ENCODE measurements at places on chromosomes 2 and 18. TPM values are rescaled to one million over a fixed set of nuclear protein-coding genes. Genes with fewer than 3 reads are reported as not detected.

DNA sequence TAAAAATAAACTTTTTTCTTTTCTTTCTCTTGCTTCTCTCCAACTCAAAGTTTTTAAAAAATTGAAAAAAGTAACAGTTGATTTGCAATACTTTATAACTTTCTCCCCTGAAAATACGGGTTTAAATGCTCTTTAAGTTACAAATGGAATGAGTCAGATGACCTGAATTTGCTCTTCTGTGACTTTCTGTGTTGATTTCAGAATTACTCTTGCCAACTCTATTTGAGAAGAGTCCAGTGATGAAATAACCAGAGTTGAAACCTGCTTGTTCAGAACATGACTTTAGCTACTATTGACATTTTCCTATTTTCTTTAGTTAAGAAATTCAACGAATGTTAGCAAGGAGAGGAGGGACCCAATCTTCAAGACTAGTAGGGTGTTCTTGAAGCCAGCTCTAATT is 146.1 kb upstream of the ZSWIM2 start:
- DNase-seq = no peak

DNA sequence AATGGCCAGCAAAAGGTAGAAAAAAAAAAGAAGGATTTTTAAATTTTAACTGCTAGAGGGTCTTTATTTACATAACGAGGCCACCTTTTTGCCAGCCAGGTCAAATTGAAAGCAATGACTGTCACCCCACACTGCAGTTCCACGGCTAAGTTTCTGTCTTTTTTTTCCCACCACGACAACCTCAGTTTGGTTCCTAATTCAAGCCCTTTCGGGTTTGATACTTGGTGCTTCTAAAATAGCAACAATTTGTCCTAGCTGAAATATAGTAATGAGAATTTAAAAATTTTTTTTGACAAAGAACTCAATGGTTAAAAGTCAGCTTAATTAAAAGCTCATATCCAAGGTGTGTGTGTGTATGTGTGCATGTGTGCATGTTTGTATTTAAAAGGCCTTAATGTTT is 16.4 kb upstream of the NMS start:
- DNase-seq = no peak

- no peak for DNase-seq
Observed at GRCh38 chr18:80159713-80160636, 50.9 kb downstream of the ADNP2 start.

GRCh38 chr2:152106464-152106863 is 7.6 kb upstream of the CACNB4 start:
- DNase-seq = no peak

- DNase-seq = no peak
Observed at GRCh38 chr2:138866797-138867196, 86.6 kb upstream of the NXPH2 start.

GRCh38 chr2:104870100-104870975 is 16.4 kb downstream of the POU3F3 start:
- DNase-seq = no peak

DNA sequence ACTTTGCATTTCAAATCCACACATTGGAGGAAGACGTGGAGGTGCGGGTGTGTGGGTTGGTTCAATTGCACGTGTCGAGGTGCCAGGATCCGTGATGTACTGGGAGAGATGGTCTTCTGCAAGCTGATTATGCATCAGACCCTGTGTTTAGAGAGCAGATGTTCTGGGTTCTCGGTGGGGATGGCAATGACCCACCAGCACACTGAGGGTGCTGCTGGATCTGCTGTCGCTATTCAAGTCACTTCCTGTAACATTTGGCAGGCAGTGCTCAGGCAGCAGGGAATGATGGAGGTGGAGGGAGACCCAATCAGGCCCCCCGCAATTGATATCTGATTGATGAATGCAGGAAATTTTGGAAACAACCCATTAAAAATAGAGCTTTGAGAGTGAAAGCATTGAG is 830.1 kb upstream of the POU3F3 start:
- DNase-seq = no peak

DNA sequence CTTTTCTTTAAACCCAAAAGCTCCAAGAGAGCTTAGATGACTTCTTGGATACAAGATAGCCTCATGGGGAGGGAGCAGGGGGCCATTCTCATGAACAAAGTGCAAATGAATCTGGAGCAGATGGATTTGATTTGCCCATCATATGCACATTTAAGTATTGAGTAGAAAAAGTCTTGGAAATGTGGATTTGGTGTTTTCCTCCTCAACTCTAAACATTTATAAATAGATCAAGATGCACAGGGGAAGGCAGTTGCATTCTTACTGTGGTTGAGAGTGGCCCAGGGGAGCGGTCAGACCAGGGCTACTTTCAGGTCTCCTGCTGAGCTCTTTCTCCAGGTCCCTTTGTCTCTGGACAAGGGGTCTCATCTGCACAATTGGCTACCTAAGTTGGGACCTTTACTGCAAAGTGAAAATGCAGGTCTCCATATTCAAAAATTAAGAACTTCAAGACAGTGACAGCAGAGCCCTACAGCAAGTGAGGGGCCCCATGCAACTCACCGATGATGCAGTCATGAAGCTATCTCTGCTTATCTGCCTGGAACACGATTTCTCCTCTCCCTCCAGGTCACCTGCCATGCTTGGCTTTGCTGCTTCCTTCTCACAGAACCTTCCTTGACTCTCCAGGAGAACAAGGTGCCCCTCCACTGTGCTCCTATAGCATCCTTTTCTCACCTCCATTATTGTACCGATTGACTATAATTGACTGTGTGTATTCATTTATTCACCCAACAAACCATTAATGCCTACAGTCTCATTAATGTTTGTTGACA is 145.4 kb downstream of the LPIN1 start:
- no peak for DNase-seq

DYNAP gene
- not detected for total RNA-seq

AGXT gene
- total RNA-seq = not detected

DNA sequence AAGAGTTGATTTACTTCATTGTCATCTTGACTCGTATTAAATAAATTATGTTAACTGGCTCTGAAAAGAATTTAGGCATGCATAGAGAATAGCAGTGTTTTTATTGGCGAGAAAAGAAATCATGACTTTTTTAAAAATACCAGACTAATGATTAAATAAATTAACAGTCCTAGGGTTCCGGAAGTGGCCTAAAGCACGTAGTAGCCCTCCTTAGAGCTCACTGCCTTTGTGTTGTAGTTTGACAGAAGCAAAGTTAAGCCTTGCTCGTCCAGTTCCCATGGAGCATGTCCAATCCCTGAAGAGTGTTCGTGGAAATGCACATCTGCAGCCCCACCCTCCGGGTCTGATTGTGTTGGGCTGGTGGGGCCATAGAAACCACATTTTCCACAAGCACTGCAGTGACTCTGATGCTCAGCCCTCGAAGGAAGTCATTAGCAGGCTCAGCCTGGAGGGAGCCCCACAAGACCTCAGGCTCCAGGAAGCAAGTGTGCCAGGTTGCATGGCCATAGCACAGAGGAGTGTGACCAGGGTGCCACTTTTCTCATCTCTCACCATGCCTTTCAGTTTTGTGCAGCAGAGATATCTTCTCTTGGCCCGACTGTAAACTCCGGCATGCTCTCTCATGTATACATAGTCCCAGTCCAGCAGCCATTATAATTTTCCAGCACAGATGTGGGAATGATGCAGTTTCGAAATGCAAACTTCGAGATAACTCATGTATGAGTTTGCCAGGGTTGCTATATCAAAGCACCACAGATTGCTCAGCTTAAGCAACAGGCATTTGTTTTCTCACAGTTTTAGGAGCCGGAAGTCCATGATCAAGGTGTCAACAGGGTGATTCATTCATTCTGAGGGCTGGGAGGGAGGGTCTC is 188.6 kb upstream of the SH3BP4 start:
- no peak for DNase-seq

DNA sequence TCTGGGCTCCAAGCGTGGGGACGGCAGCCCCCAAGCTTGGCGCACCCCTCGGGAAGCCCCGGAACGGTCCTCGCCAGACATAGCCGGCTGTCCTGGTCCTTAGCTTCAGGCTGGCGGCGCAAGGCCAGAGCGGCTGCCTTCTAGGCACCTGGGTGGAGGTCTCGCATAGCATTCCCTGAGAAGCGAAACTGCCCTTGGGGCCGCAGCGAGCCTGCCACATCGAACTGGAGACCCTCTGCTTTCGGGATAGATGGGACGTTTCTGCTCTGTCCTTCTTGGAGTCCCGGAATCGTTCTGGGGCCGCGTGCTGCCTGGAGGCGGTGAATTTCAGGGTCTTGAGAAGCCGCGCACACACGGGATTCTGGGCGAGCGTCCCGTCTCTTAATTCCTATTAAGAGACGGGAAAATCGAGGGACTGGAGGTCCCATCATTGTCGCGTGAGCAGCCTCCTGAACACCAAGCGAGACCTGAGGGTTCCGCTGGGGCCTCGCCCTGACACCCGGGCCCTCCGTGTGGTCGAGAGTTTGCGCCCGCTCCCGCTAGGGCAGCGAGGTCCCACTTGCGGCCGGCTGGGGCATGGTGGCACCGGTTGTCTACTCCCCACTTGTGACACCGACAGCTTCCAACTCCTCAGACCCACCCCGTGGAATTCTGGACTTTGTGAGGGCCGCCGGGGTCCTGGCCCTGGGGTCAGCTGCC is 9.7 kb upstream of the EN1 start:
- no peak for DNase-seq

DNA sequence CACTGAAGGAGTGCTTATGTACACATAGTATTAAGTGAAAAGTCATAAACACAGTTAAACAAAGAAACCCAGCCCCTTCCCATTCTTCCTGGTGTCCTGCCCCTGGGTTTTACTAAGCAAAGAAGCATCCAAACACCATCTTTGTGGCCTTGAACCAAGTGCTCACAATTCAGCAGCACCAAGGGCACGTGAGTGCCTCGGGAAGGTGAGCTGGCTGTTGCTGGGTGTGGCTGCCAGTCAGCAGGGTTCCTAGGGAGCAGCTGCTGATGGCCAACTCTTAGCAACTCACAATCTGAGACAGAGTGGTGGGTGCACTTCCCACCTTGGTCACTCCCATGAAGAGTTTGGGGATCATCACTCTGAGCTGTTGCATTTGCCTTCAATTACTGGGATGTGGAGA is 97.7 kb upstream of the PGAP1 start:
- DNase-seq = no peak

- no peak for DNase-seq
Observed at GRCh38 chr2:207902821-207903220, 122.5 kb downstream of the PLEKHM3 start.

DNA sequence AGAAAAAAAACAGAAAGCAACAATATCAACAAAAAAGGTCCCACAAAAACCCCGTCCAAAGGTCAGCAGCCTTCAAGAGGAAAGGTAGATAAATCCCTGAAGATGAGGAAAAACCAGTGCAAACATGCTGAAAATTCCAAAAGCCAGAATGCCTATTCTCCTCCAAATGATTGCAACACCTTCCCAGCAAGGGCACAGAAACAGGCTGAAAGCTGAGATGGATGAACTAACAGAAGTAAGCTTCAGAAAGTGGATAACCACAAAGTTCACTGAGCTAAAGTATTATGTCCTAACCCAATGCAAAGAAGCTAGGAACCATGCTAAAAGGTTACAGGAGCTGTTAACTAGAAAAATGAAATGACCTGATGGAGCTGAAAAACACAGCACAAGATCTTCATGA is 226.4 kb upstream of the DSEL start:
- no peak for DNase-seq

PTPRN gene
- total RNA-seq = not detected

- no peak for DNase-seq
Observed at GRCh38 chr2:107729440-107729839, 97.3 kb upstream of the RGPD4 start.

UCN gene
- 5.1 TPM for total RNA-seq

MZT2A gene
- total RNA-seq = 115 TPM

- no peak for DNase-seq
Observed at GRCh38 chr2:10919771-10920621, 8.3 kb downstream of the KCNF1 start.

DNA sequence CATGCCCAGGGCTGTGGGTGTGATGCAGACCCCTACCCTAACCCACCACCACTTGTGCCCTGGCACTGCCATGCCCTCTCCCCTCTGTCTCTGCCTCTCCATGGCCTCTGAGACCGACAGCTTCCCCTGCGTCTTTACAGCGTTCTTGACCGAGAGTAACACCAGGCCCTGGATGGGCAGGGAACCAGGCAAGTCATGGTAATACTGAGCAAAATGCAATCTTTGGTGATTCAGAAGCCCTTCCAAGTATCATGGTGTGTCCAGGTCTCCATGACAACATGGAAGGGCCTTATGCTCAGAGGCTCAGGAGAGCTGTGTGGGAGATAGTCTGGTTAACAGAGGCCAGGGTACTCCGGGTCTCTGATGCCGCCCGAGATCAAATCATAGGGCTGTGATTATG is 176.1 kb downstream of the KLHL29 start:
- no peak for DNase-seq

GRCh38 chr2:26845021-26845420 is 2.9 kb upstream of the DPYSL5 start:
- no peak for DNase-seq

- no peak for DNase-seq
Observed at GRCh38 chr2:45839508-45840251, 188.2 kb downstream of the PRKCE start.

GRCh38 chr2:110829413-110830146 is 97.2 kb downstream of the ACOXL start:
- no peak for DNase-seq

- no peak for DNase-seq
Observed at GRCh38 chr2:170922634-170923494, 6.2 kb upstream of the GORASP2 start.

PLB1 gene
- 0.75 TPM for total RNA-seq

DNA sequence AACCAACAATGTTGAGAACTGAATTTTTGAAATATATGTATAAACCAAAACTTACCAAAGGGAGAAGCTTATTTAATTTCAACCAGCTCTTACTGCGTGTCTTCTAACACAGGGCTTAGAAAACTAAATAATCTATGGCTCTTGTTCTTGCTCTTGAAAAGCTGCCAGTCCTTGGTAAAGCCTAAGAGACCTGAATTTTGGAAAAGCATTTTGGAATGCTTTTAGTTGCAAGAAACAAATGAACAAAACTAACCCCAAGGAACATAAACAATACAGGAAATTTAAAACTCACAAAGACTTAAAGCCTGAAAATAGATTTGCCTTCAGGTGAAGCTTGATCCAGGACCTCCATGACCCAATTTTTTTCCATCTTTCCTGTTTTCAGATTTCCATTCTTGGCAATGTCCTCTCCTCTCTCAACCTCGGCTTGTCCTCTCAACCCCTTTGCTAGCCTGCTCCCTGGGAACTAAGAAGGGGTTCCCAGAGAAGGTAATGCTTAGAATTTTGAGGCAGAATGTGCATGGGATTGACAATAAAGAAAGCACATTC is 169.8 kb upstream of the NCK2 start:
- DNase-seq = no peak

GRCh38 chr18:25646971-25647370 is 295.0 kb upstream of the ZNF521 start:
- DNase-seq = no peak
